ENCODE measurements at places on chromosomes 1 and 21.
A peak's percentile ranks its signal among the peaks of the same experiment; 100 is the strongest.

DNA sequence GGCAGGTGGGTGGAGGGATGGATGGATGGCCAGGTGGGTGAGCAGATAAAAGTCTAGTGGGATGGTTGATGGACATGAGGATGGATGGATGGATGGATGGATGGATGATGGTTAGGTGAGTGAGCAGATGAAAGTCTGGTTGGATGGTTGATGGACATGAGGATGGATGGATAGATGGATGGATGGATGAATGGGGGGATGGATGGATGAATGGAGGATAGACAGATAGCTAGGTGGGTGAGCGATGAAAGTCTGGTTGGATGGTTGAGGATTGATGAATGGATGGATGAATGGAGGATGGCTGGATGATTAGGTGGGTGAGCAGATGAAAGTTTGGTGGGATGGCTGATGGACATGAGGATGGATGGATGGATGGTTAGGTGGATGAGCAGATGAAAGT is 9.0 kb upstream of the ARHGEF19 start:
- DNase-seq, result no peak

- no peak for DNase-seq
These were observed 27.6 kb upstream of the SLAMF1 start for GRCh38 chr1:160674415-160674814.

DNA sequence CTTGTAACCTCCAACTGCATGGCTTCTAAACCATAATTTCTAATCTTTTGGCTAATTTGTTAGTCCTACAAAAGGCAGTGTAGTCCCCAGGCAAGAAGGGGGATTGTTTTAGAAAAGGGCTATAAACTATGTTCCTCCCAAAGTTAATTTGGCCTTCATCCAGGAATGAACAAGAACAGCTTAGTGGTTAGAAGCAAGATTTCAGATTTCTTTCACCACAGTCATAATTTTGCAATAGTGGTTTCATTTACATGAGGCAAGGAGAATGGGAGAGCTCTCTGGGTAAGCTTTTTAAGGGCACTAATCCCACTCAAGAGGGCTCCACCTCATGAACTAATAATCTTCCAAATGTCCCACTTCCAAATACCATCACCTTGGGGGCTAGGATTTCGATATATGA is 1353.9 kb downstream of the NCAM2 start:
- DNase-seq, result no peak

GRCh38 chr1:200258447-200259375 is 151.1 kb downstream of the ZNF281 start:
- DNase-seq, result no peak

GRCh38 chr21:23694390-23694789 is 1912.9 kb downstream of the MRPL39 start:
- no peak for DNase-seq

- peak; percentile 53 for DNase-seq
These were observed 22.9 kb upstream of the DISC1 start for GRCh38 chr1:231603598-231604275.

- DNase-seq, result no peak
These were observed 24.7 kb downstream of the SCCPDH start for GRCh38 chr1:246748867-246749266.

GRCh38 chr21:45263534-45263933 is 24.2 kb downstream of the POFUT2 start:
- DNase-seq, result no peak

DNA sequence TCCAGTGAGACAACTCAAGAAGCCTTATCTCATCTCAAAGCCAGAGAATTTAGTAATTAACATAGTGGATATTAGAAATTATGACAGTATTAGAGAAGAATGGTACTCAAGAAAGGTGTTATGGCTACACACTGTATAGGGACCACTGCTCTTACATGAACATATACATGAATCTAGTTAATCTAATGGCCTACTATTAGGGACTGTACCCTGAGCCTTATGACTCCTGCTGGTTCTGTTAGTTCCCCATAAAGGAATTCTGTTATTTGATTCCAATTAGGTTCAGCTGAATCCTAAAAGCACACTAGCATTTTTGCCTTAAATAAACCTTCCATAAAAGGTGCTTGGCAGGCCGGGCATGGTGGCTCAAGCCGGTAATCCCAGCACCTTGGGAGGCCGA is 39.7 kb downstream of the EGLN1 start:
- no peak for DNase-seq

DNA sequence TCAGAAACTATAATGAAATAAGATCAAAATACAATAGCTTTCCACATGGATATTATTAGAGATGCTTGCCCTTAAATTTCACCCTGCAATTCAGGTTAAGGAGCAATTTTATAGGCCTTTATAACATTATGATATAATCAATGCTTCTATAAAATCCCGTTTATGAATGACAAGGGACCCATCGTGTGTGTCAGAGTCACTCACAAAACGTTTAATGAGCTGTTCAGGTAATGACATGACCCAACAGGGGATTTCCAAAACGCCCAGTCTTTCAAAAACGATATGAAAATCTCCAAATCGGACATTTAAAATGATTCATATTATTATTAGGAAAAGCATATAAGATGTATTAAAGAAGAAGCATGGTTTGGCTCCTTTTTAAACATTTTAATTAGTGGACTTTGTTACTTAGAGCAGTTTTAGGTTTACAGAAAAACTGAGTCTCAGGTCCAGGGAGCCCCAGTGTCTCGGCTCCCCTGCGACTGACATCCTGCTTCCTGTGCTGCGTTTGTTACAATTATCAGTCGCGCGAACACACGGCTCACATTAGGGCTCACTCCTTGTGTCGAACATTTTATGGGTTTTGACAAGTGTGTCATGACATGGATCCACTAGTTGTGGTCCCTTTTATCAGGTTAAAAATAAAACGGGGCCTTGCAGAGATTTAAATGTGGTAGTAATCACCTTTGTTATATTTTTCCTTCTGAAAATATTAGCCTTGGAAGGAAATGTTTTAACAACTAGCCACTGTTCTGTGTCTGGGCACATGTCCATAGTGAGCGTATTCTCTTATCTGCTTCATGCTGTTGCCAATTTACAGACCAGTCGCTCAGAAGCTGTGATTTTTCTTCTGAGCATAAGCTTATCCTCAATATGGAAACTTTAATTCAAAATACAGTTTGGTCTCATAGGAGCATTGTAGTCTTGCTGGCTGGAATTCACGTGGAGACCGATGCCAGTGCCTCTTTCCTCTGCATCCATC is 52.0 kb upstream of the POFUT2 start:
- no peak for DNase-seq
